ENCODE measurements at places on chromosomes 16 and 17.

- no peak for DNase-seq
These were observed 169.8 kb downstream of the PITPNC1 start for GRCh38 chr17:67546578-67547527.

DNA sequence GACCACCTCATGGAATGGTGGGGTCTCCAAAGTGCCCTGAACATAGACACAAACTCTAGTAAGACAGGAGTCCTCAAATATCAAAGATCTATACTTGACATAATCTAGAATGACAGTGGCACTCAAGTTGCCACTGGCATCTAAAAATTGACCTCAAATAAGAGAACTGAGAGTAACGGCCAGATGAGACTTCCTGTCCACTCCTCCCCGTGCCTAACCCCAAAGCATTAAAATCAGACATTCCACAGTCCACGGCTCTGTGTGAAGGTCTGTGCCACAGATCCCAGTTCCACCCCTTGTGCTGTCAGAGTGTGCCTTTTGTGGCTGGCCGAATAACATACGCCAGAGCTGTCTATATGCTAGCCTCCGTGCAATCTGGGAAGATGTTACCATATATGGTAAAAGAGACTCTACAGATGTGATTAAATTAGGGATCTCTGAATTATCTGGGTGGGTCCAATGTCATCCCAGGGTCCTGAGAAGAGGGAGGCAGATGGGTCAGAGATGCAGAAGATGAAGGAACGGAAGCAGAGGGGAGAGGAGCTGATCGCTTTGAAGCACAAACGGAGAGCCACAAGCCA is 21.0 kb upstream of the EVPL start:
- no peak for DNase-seq

GRCh38 chr17:67834634-67835033 is 9.3 kb downstream of the BPTF start:
- no peak for DNase-seq

- DNase-seq, result no peak
These were observed 2.2 kb downstream of the NR1D1 start for GRCh38 chr17:40097931-40098845.
